Activated naive CD4-positive, alpha-beta T cell treated with anti-CD3 and anti-CD28 coated beads, Interleukin-2, amount 50 U/mL, for 72 hours (primary cell): ENCODE measurements at places on chromosomes 11 and 22. TPM values are rescaled to one million over a fixed set of nuclear protein-coding genes. Genes with fewer than 3 reads are reported as not detected.

MRGPRF gene
- total RNA-seq: not detected

PPP6R2 gene
- 48.3 TPM for total RNA-seq

PGA5 gene
- total RNA-seq: not detected

OR8J3 gene
- not detected for total RNA-seq

TMEM134 gene
- 77.9 TPM for total RNA-seq

ARHGAP20 gene
- 0.09 TPM for total RNA-seq

HORMAD2 gene
- total RNA-seq: not detected

RAB3IL1 gene
- total RNA-seq: 0.33 TPM

MRGPRX3 gene
- total RNA-seq: not detected
